ENCODE measurements at places on chromosomes 12 and 14.

- DNase-seq = no peak
Measured at GRCh38 chr12:3262470-3262869, 185.3 kb downstream of the TSPAN9 start.

- DNase-seq = no peak
Measured at GRCh38 chr12:106776897-106777296, 2.4 kb downstream of the RIC8B start.

GRCh38 chr14:95140060-95140858, 17.1 kb downstream of the DICER1 start:
- DNase-seq = no peak

DNA sequence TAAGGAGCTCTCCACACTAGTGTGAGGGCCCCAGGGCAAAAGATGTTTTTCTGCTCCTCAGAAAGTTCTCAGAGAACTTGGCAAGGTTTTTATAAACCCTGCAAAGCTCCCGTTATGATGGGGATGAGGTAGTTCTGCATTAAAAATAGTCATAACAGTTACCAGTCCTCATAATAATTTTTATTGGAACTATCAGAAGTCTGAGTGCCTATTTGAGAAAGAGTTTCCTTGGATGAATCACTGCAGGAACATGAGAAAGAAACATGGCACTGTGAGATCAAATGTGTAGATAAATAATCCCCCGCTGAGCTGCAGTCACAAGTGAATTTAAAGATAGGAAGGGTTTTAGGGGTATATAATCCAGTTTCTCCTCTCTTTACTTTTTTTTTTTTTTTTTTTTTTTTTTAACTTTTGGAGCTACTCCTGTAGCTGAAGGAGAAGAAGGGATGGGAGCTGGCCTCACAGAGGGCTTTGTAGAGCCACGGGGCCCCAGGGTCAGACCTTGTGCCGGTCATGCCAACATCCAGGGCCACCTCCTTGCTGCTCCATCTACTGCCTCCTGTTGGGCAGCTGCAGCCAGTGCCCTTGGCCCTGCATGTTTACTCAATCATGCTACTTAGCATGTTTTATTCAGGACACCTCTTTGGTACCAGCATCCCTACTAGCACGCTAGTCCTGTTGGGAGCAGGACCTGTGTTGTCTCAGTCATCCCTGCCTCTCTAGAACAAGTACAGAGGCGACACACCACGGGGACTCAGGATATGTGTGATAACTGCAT, 39.5 kb downstream of the EVL start:
- DNase-seq = no peak

DNA sequence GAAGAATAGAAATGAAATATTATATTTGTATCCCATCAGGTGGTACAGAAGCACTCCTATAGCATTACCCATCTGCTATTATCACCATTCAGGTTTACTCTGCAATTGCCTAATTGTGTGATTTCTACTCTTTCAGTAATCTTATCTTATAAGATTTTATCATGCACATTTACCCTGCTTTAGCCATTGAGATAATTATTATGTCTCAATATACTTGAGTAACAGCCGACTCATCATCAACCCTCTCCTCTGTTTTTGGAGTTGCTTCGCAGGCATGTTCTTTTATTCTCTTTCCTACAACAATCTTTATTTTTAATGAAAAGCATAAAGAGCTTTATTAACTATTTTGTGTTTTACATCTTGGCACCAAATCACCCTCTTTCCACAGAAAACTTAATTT, 419.9 kb downstream of the LRIG3 start:
- DNase-seq = no peak

GRCh38 chr12:3837049-3837448, 36.1 kb downstream of the PARP11 start:
- no peak for DNase-seq

Data from NCI-H1436 (cell line).